NCI-H1092 treated with DMSO at 0.1 percent for 48 hours (cell line): ENCODE measurements at places on chromosomes 16 and 17.

DNA sequence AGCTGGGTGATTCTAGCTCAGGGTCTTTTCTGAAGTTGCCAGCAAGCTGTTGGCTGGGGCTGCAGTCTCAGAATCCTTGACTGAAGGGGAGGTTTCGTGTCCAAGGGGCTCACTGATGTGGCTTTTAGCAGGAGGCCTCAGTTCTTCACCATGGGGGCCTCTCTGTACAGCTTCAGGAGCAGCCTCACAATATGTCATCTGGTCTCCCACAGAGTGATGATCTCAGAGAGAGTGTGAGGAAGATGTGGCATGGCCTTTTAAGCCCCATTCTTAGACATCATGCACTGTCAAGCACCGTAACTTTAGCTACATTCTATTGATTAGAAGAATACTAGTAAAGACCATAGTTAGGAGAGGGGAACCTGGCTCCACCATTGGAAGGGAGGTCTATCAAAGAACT, 732.6 kb downstream of the WWOX start:
- no peak for DNase-seq

- DNase-seq, result no peak
These were observed 22.4 kb downstream of the SOCS3 start for GRCh38 chr17:78337244-78338109.

DNA sequence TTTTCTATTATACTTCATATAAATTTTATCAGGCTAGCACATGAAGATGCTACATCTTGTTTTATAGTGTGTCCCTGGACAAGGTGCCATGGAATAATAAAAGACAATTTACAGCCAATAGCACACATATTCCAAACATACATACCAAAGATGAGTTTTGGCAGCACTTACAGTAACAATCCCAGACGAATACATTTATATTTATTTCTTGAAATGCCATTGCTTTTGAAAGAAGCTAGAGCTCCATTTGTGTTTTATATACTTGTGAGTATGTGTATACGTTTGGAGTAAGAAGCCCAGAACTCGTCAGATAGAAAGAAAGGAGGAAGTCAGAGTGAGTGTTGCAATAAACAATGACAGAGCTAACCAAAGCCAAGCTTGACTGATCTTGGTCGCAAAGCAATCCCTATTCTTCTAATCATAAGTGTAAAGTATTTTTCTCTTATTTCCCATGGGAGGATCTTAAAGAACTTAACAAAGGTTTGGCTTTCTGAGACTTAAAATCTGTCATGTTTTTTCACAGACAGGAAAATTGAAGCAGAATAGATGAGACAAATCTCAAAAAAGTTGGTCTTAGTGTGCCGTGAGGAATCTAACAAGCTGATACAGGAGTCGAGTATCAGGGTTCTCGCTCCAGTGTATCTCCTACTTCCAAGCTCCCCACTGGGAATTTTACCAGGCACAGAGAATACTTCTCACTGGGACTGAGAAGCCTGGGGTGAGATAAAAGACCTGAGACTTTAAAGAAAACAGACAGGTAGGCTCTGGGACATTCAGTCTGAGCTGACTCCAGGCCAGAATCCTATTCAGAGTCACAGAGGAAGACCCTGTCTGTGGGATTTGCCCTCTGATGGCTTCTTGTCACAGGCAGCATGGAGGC, 175.4 kb downstream of the AATF start:
- no peak for DNase-seq

GRCh38 chr16:10981697-10982216, 37.4 kb downstream of the CLEC16A start:
- DNase-seq, result no peak

GRCh38 chr16:11556945-11557720, 29.6 kb downstream of the LITAF start:
- DNase-seq, result no peak

DNA sequence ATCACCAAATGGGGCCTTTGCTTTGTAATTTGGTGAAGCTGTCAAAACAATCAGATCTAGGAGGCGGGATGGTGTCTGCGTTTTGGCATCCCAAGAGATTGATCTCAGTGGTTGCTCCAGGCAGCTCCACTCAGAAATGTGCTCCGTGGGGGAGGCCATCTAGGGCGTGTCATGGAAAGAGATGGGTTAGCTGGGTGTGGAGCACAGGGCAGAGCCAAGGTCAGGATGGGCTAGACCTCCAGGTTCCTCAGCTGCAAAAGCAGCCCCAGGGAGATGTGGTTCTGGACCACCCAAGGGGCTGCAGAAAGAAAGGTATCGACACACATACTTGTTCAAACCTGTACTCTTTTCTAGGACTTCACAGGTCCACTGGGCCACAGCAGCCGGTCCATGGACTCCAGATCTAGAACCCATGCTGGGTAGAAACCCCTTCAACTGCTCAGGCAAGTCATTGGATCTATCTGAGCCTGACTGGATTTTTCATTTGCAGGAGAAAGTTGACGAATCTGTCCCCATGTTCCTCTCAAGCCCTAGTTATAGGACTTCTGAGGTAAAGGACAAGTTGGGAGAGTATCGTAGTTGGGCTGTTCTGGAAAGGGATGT, 270.2 kb upstream of the RPL38 start:
- no peak for DNase-seq

- DNase-seq, result no peak
These were observed 9.4 kb downstream of the ABCC1 start for GRCh38 chr16:15958703-15959348.

DNA sequence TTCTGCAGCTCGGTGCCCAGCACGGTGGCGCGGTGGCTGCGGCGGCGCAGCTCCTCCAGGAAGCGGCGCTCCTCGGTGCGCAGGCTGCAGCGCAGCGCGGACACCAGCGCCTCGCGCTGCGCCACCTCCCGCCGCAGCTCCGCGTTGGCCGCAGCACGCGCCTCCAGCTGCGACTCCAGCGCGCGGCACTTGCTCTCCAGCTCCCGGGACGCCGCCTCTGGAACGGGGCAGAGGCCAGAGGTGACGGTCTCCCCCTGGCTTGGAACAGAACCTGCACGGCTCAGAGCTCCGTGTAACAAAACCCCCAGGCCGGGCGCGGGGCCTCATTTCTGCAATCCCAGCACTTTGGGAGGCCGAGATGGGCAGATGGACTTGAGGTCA, 13.2 kb upstream of the CLUH start:
- DNase-seq, result no peak

DNA sequence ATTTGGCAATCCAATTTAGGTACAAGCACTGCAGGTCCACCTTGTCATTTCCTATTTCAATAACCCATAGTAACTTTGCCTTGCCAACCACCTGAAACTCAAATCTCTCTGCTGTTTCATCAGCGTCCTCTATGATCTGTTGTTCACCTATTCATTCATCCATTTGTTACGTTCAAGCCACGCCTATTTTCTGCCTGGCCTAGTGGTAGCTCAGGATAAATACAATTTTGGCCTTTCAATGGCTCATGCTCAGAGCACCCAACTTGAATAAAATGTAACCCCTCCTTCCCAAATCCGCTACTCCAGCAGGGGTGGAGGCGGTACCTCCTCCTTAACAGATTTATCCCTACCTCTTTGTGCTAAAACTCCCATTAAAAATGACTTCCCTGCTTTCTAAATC, 3.6 kb upstream of the FBXO47 start:
- DNase-seq, result no peak

DNA sequence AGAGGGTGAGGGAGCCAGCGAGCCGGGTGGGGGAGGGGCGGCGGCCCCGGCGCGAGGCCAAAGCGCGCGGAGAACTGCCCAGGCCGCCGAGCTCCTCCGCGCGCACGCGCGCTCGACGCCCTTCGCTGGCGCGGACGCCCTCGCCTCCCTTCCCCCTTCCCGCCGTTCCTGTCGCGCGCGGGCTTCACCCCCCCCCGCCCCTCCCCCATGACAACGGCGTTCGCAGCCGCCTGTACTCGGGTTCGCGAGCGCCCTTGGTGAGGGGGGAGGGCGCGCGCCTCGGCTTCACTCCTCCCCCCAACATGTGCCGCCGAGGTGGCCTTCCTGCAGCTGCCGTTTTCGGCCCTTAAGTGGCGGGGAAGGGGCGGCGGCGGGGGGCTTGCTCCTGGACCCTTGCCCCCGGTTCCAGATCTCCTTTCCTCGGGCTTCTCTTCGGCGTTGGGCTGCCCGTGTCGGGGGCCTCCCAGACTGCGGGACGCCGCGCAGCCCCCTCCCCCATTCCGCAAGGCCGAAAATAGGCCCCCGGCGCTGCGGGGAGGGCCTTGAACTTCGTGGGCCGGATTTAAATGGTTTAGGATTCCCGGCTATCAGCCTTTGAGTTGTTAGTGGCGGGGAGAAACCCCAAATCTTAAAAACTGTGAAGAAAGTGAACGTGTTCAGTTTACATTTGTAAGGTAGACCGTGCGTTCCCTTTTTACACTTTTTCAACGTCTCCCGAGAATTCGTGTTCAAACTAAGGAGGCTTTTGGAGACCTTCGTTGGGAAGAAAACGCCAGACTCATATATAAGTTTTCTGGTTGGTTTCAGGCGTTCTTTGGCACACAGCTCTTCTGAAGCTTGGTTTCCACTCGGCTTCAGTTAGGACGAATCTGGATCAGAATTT, 653 bp downstream of the SRRM2 start:
- DNase-seq, result peak; percentile 85

GRCh38 chr17:67019809-67020208, 24.5 kb upstream of the CACNG1 start:
- DNase-seq, result no peak

DNA sequence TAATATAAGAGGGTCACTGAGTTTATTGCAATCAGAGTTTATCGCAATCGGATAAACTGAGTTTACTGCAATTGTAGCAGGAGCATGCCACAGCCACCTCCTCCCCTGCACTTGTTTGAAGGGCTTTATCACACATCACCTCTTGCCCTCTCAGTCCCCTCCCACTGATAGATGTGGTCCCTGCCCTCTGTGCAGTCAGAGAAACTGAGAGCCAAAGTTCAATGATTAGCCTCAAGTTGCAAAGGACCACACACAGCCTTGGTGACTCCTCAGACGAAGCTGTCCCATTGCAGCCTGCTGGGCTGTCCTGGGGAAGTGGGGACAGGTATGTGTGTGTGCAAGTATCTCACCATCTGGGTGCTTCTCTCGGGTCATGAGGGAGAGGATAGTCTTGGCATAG, 13.6 kb downstream of the ACLY start:
- DNase-seq, result no peak

- no peak for DNase-seq
These were observed 102.0 kb downstream of the ADAMTS18 start for GRCh38 chr16:77332792-77333191.

- no peak for DNase-seq
These were observed 271.8 kb downstream of the CPPED1 start for GRCh38 chr16:12531937-12532336.

GRCh38 chr16:2425008-2425518, 4.2 kb upstream of the CCNF start:
- no peak for DNase-seq

DNA sequence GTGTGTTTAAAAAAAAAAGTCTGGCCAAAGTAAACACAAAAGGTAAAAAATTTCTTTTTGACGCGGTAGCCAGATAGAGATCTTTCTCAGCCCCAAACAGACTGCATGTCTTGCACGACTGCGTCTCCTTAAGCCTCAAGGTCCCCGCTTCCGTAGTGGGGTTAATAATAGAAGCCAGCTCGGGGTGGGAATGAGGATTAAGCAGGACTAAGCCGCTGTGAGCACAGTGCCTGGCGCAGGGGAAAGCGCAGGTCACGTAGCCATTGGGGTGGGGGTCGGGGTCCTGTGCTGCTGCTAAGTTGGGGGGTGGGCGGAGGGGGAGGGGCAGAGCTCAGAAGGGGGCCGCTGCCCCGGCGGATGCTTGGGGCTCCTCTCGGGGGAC, 521 bp downstream of the GGA2 start:
- peak; percentile 34 for DNase-seq

GRCh38 chr17:2854143-2855055, 58.2 kb downstream of the RAP1GAP2 start:
- no peak for DNase-seq

- DNase-seq, result no peak
These were observed 17.1 kb downstream of the TELO2 start for GRCh38 chr16:1510272-1510671.

- no peak for DNase-seq
These were observed 2.2 kb upstream of the ATP6V0A1 start for GRCh38 chr17:42456223-42457106.

DNA sequence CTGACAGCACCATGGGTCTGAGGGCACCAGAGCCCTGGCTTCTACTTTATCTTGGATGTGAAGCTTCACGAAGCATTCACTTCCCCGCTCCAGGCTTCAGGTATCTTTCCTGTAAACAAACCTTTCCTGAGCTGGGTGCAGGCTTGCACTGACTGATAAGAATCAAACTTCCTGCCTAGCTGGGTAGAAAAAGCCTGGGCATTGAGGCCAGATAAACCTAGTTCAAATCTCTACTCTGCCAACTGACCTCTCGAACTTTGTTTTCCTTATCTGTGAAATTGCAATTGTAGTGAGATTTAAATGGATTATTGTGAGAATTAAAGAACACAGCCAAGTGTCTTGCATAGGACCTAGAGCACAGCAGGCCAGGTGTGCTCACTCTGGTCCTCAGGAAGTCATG, 2.9 kb upstream of the TMEM208 start:
- DNase-seq, result no peak

DNA sequence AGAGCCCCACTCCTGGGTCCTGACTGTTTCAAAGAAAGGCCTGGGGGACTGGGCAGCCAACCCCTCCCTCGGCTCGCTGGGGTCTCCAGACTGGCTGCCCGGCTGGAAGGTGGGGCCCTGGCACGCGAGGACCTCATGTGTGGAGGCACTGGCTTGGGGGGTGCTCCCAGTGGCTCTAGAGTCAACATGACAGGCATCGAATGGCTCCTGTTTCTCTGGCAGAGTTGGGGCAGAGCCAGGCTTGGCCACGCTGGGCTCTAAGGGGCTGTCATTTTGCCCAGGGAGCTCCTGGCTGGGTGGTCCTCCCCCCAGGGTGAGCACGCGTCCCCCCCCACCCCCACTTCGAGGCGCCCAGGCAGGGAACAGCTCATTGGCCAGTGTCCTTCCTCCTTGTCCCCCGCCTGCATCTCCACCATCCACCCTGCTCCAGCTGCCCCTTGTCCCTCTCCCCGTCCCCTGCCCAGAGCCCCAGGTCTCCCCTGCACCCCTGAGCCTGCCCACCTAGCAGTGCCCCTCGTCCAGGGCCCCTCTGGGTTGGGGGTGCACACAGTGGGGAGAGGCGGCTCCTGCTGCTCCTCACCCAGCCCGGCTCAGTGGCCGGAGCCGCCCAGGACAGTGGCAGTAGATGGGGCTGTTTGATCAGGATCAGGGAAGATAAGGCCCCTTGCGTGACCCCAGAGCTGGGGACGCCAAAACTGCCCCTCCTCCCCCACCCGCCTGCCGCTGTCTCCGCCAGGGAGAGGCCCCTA, 2.7 kb downstream of the GCGR start:
- DNase-seq, result no peak

DNA sequence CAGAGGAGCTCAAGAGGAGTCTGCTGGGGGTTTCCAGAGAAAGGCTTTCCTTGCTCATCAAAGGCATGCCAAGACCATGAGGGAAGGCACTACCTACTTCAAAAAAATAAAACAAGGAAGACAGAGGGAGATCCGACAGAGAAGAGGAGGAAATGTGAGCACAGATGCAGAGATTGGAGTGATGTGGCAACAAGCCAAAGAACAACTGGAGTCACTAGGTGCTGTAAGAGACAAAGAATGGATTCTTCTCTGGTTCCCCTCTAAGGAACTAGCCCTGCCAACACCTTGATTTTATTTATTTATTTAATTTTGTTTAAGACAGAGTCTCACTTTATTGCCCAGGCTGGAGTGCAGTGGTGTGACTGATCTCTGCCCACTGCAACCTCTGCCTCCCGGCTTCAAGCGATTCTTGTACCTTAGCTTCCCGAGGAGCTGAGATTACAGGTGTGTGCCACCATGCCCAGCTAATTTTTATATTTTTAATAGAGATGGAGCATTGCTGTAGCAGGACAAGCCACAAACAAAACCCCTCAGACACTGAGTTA, 13.8 kb upstream of the ACSF2 start:
- DNase-seq, result no peak

- DNase-seq, result no peak
These were observed 16.7 kb downstream of the CDK5R1 start for GRCh38 chr17:32503251-32504165.
